Activated T-helper 9 cell treated with anti-CD3 and anti-CD28 coated beads, Interleukin-2, amount 50 U/mL, for 16 hours (primary cell): ENCODE measurements at places on chromosomes 7 and 10.

GRCh38 chr7:110600956-110601355, 490.0 kb upstream of the LRRN3 start:
- DNase-seq = no peak

DNA sequence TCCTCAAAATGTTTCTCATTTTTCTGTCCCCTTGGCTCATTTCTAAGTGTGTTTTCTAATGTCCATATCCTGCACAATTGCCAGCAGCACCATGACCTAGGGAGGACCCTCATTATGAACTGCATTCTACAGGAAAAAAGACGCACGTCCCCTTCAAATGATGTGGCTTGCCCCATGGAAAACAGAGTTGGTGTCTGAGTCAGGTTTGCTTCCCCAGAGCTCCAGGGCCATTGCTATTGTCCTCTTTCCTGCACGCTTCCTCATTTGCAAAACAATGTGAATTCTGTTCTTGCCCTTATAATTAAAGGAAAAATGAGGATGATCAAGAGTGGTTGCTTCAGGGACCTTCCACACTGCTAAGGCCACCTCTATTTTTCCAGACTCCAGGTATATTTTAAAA, 14.7 kb upstream of the ASB4 start:
- DNase-seq = no peak

GRCh38 chr7:96416116-96416515, 94.2 kb upstream of the SLC25A13 start:
- no peak for DNase-seq

- no peak for DNase-seq
Measured at GRCh38 chr7:80316811-80317210, 182.2 kb downstream of the GNAI1 start.

GRCh38 chr7:156638443-156639077, 2.0 kb upstream of the RNF32 start:
- no peak for DNase-seq

- no peak for DNase-seq
Measured at GRCh38 chr10:42367532-42368230, 270.7 kb downstream of the ZNF33B start.

GRCh38 chr7:151804756-151805155, 72.2 kb downstream of the PRKAG2 start:
- DNase-seq = no peak

- DNase-seq = no peak
Measured at GRCh38 chr7:94649450-94649849, 6.5 kb downstream of the SGCE start.

GRCh38 chr10:11783558-11783865, 39.6 kb upstream of the PROSER2 start:
- DNase-seq = no peak

DNA sequence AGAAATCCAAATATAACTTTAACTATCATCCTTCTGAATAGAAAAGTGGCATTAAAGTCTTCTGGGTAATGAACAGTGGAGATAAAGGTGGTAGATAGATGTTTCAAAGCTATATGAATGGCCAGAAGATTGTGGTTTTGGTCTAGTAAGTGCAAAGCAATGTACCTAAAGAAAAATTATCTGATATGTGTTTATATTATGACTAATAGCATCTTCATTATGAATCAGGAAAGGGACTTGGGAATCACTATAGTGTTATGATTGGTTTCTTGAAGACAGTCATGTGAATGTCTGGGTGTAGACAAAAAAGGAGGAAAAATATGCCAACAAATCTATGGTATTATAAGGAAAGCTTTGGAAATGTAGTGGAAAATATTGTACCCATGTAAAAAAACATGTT, 3.0 kb downstream of the ZNF518A start:
- DNase-seq = no peak
